ENCODE measurements at places on chromosomes 16 and 17. TPM values are rescaled to one million over a fixed set of nuclear protein-coding genes. Genes with fewer than 3 reads are reported as not detected.

The CCL5 gene
- total RNA-seq = 580 TPM

The DPEP3 gene
- total RNA-seq = 0.18 TPM

The TERB1 gene
- 0.20 TPM for total RNA-seq

The ITGA2B gene
- not detected for total RNA-seq

The SMCR8 gene
- 26.9 TPM for total RNA-seq

The ACD gene
- 81.7 TPM for total RNA-seq

The KRT16 gene
- not detected for total RNA-seq

The KRTAP4-5 gene
- not detected for total RNA-seq

The FBXW10 gene
- 0.11 TPM for total RNA-seq

The CORO6 gene
- total RNA-seq = 2.5 TPM

- DNase-seq = peak; percentile 54
Measured at GRCh38 chr17:17181666-17182597, 24.2 kb downstream of the PLD6 start.

DNA sequence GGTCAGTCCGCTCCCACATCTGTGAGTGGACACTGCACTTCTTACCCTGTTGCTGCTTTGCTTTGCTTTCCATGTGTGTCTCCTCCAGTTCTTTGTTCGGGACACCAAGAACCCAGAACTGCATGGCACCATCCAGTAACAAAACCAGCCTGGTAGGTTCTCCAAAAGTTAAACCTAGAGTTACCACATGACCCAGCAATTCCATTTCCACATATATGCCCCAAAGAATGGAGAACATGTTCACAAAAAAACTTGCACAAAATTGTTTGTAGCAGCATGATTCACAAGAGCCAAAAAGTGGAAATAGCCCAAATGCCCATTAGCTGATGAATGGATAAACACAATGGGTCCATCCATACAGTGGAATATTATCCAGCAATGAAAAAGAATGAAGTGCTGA lies 10.3 kb upstream of the CCL22 start:
- no peak for DNase-seq

DNA sequence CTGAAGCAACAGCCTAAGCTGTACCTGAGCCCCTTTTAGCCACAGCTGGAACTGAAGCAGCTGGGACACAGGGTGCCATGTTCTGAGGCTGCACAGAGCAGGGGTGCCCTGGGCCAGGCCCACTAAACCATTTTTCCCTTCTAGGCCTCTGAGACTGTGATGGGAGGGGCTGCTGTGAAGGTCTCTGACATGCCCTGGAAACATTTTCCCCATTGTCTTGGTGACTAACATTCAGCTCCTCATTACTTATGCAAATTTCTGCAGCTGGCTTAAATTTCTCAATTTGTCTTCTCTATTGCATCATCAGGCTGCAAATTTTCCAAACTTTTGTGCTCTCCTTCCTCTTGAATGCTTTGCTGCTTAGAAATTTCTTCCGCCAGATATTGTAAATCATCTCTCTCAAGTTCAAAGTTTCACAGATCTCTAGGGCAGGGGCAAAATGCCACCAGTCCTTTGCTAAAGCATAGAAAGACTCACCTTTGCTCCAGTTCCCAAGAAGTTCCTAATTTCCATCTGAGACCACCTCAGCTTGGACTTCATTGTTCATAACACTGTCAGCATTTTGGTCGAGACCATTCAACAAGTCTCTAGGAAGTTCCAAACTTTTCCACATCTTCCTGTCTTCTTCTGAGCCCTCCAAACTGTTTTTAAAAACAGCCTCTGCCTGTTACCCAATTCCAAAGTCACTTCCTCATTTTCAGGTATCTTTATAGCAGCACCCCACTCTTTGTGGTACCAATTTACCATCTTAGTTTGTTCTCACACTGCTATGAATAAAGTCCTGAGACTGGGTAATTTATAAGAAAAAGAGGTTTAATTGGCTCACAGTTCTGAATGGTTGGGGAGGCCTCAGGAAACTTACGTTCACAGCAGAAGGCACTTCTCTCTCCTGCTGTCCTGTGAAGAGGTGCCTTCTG lies 49.8 kb downstream of the TMEM100 start:
- no peak for DNase-seq

Measured in CD8-positive, alpha-beta memory T cell (primary cell).